NCI-H526 (cell line): ENCODE measurements at places on chromosomes 7 and 10.

DNA sequence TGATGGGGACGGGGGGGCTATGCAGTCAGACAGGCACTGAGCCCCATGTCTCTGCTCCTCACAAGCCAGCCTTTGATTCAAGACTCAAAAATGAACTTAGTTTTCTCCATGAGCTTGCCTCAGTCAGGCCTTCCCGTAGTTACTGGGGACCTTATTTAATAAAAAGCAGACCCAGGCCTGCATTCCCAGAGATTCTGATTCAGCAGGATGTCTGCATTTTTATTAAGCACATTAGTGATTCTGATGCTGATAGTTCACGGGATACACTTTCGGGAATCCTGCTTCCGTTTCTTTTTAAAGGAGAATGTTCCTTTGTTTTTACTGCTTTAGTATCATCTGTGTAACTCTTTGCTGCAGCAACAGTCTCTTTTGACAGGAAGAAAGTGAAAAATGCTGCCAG lies 28.3 kb upstream of the PLPP4 start:
- DNase-seq = no peak

GRCh38 chr10:70174058-70174741 lies 3.9 kb upstream of the SAR1A start:
- DNase-seq = no peak

GRCh38 chr10:52959810-52960209 lies 187.2 kb upstream of the MBL2 start:
- DNase-seq = no peak

- no peak for DNase-seq
These were observed 181.6 kb upstream of the MKI67 start for GRCh38 chr10:128307820-128308219.
